ENCODE measurements at places on chromosomes 11 and 22.
A peak's percentile ranks its signal among the peaks of the same experiment; 100 is the strongest.

- DNase-seq, result peak; percentile 82
These were observed 39.5 kb downstream of the TP53I11 start for GRCh38 chr11:44911029-44911814.

DNA sequence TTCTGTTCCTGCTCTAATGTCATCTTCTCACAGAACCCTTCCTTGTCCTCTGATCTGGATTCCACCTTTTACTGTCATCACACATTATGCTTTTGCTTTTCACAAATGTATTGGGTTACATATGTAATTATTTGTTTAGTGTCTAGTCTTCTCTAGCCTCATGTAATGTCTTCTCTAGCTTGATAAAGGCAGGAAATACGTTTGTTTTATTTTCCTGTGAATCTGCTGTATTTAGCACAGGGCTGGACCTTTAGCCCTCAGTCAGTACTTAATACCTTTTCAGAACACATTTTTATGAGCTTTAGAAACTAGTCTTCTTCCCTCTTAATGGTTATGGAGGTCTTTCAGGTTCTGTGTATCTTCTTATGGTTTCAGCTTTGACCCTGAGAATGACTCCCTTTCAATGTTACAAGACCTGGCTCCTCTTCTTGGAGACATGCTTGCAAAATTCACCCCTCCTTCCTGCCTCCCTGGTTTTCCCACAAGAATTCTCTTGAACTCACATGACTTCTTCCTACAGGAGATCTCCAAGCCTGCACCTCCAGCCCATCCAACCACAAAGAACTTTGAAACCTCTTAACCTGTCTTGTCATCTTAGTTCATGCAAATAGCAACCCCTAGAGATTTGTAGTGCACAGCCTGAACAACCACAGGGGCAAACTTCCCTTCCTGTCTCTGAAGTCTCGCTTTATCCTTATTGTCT is 132.7 kb upstream of the DDI1 start:
- no peak for DNase-seq

GRCh38 chr11:129694538-129694937 is 121.1 kb upstream of the TMEM45B start:
- no peak for DNase-seq

GRCh38 chr11:86143087-86144030 is 74.5 kb upstream of the PICALM start:
- no peak for DNase-seq

DNA sequence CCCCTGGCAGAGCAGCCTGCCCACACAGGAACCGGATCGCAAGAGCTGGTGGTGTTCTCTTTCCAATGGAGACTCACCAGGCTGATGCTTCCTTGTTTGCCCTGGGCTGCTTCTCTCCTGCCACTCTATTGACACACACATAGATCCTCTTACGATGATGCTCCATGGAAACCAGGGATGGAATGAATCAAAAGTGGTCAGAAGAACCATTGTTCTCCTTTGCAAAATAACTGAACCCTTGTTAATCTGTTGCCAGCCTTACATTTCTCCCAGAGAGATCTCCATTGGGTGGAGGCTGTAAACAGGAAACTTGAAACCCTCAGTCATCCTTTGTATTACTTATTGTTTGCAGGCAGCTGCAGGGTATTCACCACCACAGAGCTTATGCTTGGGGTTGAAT is 24.6 kb upstream of the LDLRAD3 start:
- peak; percentile 13 for DNase-seq

DNA sequence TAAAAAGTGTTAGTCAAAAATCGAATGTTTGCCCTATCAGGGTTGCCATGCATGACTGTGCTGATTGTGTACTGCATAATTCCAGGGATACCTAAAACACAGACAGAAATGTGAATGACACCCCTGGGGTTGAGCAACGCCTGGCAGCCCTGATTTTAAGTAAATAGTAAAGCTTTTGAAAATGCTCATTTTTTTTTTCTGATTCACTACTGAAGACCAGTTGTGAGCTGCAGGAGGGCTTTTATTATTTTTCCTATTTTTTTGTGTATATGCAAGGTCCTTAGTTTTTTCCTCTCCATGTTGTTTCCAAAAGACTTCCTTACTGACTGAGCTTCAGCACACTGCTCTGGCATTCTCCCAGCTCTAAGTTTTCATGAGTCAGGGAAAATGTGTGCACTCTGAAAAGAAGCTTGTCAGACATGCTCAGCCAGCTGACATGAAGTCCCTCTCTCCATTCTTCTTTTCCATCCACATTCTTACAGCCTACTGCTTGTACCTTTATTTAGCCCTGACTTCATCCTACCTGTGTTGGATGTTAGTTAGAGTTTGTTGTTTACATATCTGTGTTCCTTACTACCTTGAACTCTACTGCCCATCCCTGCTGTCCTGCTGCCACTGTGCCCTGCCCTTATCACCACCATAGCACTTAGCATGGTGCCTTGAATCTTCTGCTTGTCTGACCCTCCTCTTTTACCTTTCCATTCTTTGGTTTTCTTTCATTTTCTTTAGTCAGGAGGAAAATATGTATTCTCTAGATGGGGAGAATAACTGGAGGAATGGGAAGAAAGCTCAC is 79.5 kb downstream of the HORMAD2 start:
- peak; percentile 30 for DNase-seq

- no peak for DNase-seq
These were observed 34.2 kb downstream of the SHISA8 start for GRCh38 chr22:41880653-41881052.

DNA sequence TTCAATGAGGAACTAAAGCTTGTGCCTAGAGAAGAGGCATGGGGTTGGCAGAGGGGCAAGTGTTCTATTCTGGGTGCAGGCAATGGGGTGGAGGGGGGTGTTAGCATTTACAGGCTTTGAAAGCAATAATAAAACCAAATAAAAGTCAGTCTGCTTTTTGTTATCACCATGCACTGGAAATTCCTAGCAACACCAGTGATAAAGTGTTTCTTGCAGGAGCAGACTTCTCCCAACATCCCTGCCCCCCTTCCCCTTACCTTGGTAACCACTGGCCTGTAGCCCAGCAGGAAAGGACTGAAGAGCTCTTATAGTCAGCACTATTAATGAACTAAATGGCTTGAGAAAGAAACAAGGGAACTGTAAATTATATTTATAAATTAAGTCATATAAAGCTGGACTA is 65.2 kb upstream of the SESN3 start:
- DNase-seq, result no peak

DNA sequence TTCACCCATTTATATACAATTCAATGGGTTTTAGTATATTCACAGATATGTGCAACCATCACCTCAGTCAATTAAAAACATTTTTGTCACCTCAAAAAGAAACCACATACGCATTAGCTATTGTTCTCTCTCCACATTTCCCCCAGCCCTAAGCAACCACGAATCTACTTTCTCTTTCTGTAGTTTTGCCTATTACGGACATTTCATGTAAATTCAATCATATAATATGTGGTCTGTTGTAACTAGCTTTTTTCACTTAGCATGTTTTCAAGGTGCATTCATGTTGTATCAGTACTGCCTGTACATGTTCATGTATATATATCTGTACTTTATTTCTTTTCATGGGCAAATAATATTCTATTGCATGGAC is 104.7 kb upstream of the RRM1 start:
- DNase-seq, result no peak

DNA sequence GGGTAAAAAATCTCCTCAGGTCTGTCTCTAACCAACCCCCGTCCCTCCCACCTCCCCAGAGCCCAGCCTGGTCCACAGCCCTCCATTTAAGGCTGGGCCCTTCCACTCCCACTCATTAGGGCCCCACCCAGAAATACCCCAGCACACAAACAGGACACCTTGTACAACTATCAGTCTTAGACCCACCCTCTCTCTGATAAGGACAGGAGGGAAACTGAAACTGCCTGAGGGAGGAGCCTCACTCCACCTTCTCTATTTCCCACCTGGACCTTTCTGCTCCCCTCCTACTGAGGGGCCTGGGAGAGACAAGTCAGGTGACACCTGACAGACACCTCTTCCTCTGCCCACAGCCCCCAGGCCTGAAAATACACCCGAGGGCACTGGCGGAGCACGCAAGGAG is 90.2 kb downstream of the PLEKHA7 start:
- no peak for DNase-seq

- DNase-seq, result no peak
These were observed 21.2 kb upstream of the OR10W1 start for GRCh38 chr11:58289266-58289665.

GRCh38 chr22:30238661-30239487 is 7.7 kb downstream of the LIF start:
- peak; percentile 76 for DNase-seq

GRCh38 chr22:30863081-30863833 is 105.3 kb downstream of the MORC2 start:
- no peak for DNase-seq

GRCh38 chr11:45543808-45544422 is 121.5 kb downstream of the CHST1 start:
- peak; percentile 31 for DNase-seq

GRCh38 chr11:74100735-74101134 is 70.1 kb downstream of the C2CD3 start:
- DNase-seq, result no peak

- DNase-seq, result peak; percentile 27
These were observed 87.1 kb downstream of the FAM76B start for GRCh38 chr11:95702526-95702925.

GRCh38 chr22:25407226-25407858 is 157.1 kb upstream of the GRK3 start:
- no peak for DNase-seq

- no peak for DNase-seq
These were observed 27.3 kb downstream of the MARK2 start for GRCh38 chr11:63866211-63866610.

DNA sequence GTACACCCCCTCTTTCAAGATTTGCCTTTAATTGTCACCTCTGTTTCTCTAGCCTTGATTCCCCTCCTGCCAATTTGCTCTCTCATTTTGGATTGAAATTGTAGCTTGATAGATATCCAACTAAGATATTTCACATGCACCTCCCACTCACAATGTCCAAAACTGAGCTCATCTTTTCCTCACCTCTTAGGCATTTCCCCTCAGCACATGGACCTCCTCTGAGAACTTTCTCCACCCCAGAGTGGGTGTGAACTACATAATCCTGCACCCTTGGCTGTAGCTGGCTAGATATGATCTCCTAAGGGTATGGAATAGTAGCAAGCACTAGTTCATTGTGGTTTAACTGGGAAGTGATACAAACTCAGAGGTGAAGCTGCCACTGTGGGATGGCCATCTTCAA is 91.5 kb upstream of the SESN3 start:
- no peak for DNase-seq

GRCh38 chr11:94934846-94935245 is 38.5 kb downstream of the CWC15 start:
- no peak for DNase-seq

DNA sequence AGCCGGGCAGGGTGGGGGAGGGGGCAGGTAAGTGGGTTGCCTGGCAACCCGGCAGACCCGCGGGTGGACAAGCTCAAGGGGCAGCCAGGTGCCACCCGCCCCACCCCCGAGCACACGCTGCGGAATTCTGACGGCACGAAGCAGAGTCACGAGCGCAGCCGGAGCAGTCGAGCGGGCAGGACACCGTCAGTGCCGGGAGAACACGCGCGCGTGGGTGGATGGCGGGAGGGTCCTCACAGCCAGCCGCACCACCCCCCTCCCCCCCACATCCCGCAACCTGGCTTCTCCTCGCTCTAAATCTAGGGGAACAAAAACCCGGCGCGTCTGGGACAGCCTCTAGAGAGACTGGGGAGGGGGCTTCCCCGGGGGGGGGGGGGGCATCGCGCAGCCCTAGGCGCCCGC is 133.1 kb upstream of the HSD17B12 start:
- no peak for DNase-seq

- DNase-seq, result no peak
These were observed 13.2 kb downstream of the IGLL1 start for GRCh38 chr22:23566705-23567475.

GRCh38 chr11:11843211-11843621 is 1.4 kb downstream of the USP47 start:
- DNase-seq, result no peak

- DNase-seq, result no peak
These were observed 115.1 kb downstream of the DCDC1 start for GRCh38 chr11:31254415-31254814.

- no peak for DNase-seq
These were observed 47.8 kb downstream of the SWAP70 start for GRCh38 chr11:9711454-9712307.

DNA sequence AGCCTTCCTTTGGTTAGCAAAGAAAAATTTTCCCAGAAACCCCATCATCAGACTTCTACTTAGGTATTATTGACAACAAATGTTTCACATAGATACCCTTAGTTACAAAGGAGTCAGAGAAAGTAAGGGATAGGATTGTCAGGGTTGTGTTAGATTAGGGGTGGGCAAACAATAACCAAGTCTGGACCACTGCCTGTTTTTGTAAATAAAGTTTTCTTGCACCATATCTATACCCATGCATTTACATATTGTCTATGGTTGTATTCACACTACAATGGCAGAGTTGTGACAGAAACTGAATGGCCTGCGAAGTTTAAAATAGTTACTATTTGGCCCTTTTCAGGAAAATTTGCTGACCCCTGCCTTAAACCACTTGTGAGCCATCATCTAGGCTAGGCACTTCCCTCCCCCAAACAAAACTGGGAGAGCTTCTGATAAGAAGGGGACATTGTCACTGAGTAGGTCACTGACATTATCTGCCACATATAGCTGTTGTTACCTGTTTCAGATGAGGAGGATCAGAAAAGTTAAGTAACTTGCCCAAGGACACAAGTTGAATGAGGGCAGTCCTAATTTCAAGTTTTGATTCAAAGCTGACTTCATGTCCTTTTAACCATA is 40.7 kb upstream of the TMEM135 start:
- no peak for DNase-seq

GRCh38 chr22:45867906-45868555 is 108.9 kb downstream of the WNT7B start:
- DNase-seq, result no peak

DNA sequence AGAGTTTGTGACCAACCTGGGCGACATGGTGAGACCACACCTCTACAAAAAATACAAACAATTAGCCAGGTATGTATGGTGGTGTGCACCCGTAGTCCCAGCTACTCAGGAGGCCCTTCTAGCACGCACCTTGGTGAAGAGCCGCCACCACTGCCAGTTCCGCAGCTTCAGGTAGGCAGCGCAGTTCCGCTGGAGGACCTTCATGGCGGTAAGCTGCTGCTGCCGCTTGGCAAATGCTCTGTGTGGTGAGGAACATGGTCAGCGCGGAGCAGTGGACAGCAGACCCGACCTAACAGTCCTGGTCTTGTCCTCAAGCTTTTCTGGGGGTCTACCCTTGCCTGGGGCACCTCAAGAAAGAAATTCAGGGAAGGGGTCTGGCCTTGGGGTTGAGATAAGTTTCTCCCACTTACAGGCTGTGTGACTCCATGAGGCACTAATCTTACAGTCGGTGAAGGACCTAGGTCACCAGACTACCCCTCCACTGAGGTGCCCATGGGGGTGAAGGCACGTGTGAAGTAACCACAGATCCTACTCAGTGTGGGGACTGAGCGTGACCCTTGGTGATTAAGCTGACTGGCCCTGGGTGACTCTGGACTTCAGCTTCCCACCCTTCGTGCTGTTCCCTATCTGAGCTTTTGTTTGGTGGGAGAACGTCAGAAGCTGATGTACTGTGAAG is 49.6 kb downstream of the APOL1 start:
- no peak for DNase-seq

GRCh38 chr11:117875382-117876058 is 938 bp downstream of the FXYD6 start:
- DNase-seq, result peak; percentile 20

- no peak for DNase-seq
These were observed 4.2 kb downstream of the FIBP start for GRCh38 chr11:65883786-65884715.
